ENCODE measurements at places on chromosomes 7 and 10.

GRCh38 chr10:22657566-22658225, 56.7 kb downstream of the PIP4K2A start:
- no peak for DNase-seq

DNA sequence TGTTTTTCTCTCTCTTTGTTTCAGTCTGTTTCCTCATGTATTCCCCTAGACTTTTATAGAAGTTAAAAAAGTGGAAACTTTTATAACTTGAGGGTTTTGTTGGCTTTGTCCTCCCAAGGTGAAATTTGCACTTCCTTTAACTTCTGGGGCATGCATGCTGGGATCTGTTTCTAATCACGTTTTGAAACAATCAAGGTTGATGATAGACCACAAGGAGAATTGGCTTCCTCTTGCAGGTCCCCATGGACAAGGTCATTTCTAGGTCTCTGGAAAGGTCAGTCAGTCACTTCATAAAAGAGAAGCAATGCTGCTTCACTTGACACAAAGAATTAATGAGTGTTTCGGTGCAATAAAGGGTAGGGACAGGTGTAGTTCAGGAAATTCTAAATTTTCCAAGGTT, 811.8 kb upstream of the CELF2 start:
- DNase-seq = no peak

DNA sequence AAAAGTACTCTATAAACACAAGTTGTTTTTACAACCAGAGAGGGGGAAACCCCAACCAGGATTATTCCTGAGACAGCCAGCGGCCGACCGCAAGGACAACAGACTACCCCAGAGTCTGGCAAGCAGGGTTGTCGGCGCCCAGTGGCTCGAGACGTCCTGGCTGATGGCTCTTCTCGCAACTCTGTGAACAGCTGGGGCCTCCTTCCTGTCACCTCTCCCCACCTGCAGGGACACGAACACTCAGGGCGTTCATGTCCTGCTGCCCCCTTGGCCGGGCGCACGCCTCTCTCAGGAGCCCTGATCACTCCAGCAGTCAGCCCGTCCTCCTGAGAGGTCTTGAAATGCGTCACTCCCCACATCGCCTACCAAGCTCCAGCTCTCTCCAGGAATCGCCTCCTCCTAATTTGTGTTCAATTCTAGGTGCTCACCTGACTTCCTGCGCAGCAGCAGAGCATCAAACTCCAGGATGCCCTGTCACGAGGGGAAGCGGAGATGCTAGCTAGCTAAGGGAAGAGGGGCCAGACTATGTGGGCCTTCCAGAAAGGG, 66.4 kb upstream of the TNRC18 start:
- DNase-seq = no peak

DNA sequence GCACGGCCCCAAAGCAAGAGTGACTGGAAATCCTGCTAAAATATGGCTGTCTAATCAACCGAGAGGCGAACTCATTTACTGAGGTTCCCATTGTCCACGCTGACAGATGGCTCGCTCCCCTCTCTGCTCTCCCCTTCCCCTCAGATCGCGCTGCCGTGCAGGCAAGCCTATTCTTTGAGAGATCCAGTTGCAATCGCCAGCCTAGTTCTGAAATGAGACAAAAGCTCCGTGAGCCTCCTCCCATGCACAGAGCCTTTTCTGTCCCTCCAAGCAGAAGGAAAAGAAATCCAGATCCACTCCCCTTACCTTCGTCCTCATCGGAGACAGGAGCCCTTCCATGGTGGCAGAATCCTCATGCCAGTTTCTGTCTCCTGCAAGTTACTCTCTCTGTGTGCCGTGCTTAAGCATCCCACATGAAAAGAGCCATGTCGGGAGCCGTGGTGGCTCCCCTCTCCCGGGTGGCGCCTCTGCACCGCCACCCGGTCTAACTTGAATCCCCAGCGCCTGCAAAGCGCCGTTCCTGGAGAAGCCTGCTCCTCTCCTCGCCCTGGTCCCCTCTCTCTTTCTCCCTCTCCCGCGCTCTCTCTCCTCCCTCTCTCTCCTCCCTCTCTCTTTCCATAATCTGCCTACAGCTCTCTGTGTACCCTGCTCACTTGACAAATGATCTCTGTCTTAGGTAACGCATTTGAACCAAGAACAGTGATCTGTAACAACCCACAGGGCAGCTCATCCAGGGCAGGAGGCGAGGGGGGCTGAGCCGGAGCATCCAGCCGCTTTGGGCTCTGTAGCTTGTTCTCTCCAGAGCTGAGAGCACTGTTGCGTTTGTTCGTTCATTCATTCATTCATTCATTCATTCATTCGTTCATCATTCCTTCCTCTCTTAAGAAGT, 156.8 kb downstream of the FRMD4A start:
- DNase-seq = no peak

- no peak for DNase-seq
Measured at GRCh38 chr10:10498781-10499180, 518.9 kb upstream of the CELF2 start.

DNA sequence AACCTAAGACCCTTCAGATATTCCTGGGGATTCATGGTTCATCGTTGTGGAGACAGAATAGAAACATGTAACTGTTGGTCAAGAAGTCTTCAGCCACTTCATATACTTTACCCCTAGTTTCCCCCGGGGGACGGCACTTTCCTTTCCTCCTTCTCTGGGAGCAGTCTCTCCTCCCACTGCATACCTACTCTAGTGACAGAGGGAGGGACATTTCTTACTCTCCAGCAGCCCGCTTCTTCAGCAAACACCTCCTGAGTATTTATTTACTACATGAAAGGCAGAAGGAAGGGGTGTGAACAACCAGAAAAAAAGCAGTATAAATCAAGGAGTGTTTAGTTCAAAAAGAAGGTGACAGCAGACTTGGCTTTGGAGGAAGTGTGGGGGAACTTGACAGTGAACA, 69.0 kb downstream of the LHFPL3 start:
- DNase-seq = no peak

- no peak for DNase-seq
Measured at GRCh38 chr7:108403597-108404217, 52.5 kb downstream of the NRCAM start.

DNA sequence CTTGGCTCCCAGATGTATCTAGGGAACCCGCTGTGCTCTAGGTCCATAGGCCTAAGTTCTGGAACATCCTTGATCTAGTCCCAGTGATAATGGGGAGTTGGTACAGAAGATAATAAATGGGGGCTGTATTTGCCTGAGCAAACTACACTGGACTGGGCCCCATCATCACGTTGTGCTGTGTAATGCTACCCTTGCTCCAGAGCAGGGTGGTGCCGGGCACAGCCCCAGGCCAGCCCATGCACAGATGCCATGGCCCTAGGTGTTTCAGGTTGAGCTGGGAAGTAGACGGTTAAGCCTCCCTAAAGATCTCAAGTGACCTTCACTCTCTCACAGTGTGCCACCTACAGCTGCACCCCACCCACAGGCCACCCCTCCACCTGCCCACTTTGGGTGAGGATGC, 53.2 kb downstream of the STRA8 start:
- no peak for DNase-seq

DNA sequence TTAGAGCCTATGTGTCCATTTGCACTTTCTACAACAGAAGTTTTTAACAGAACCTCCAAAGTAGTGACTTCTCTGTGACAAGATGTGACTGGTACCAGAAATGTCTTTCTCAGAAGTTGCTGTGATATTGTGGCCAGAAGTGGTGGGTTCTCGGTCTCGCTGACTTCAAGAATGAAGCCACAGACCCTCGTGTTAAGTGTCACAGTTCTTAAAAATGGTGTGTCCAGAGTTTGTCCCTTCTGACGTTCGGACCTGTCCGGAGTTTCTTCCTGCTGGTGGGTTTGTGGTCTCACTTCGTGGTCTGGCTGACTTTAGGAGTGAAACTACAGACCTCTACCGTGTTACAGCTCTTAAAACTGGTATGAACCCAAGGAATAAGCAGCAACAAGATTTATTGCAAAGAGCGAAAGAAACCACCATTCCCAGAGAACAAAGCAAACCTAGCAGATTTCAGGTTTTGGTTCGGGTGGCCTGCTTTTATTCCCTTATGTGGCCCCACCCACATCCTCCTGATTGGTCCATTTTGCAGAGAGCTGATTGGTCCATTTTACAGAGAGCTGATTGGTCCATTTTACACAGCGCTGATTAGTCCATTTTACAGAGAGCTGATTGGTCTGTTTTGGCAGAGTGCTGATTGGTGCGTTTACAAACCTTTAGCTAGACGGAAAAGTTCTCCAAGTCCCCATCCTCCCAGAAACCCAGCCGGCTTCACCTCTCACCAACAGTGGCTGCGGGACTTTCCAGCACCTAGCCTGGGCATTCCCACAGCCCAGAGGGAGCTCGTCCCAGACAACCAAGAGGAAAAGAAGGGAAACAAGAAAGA, 3.0 kb downstream of the ITPRID1 start:
- DNase-seq = no peak

- no peak for DNase-seq
Measured at GRCh38 chr10:8927705-8928104, 873.2 kb downstream of the GATA3 start.

- DNase-seq = no peak
Measured at GRCh38 chr7:116305485-116306408, 95.4 kb downstream of the TES start.

DNA sequence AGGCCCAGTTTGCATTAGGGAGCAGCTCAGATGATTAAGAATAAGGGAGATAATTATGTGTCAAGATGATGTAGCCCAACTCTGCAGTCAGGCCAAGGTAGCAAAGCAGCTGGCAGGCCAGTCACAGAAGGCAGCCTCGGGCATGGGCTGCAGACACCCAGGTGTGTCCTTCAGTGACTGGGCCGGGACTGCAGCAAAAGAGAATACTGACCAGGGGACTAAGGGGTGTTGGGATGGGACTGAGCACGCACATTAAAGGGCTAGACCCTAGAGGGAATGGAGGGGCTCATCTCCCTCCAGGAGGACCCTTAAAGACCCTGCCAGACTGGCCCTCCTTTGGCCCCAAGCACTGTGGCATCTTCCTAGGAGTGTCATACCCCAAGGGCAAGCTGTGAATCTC, 38.7 kb downstream of the PAX2 start:
- no peak for DNase-seq

DNA sequence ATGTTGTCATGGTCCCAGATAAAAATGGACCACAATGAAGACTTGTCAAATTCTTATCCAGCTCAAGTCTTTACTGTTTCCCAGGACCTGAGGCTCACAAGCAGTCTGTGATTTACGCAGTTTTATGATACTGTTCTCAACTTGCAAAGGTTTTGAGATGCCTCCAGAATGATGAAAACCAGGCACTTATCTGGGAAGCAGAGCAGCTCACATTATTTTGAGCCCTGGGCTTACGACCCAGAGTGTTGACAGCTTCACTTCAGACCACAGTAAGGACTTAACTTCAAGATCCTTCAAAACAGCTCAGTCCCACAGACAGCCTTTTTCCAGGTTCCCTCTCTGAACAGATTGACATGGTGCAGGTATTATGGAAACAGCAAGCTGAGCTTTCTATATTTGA, 236.1 kb downstream of the RNLS start:
- no peak for DNase-seq

GRCh38 chr10:12710594-12711349, 290.7 kb downstream of the CCDC3 start:
- DNase-seq = peak; percentile 77

DNA sequence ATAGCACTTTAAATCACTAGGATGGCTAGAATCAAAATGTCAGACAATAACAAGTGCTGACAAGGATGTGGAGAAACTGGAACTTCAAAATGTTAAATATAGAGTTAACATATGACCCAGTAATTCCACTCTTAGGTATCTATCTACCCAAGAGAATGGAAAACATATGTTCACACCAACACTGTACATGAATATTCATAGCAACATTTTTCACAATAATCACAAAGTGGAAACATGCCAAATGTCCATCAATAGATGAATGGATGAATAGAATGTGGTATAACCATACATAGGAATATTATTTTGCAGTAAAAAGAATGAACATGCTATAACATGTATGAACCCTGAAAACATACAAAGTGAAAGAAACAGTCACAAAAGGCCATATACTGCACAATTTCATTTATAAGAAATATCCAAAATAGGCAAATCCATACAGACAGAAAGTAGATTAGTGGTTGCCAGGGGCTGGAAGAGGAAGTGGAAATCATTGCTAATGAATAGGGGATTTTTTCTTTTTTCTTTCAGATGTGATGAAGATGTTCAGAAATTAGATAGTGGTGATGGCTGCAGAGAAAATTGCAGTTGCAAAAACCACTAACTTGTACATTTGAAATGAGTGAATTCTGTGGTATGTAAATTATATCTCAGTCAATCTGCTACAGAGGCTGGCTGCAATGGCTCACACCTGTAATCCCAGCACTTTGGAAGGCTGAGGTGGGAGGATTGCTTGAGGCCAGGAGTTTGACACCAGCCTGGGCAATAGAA, 93.0 kb downstream of the CPVL start:
- no peak for DNase-seq

GRCh38 chr10:102185811-102186527, 33.8 kb downstream of the NOLC1 start:
- DNase-seq = no peak

All from activated naive CD4-positive, alpha-beta T cell treated with anti-CD3 and anti-CD28 coated beads, Interleukin-2, amount 50 U/mL, for 16 hours (primary cell).